ENCODE measurements at places on chromosomes 1 and 21. TPM values are rescaled to one million over a fixed set of nuclear protein-coding genes. Genes with fewer than 3 reads are reported as not detected.

The NR1I3 gene
- total RNA-seq = not detected

The DLGAP3 gene
- total RNA-seq = 2.6 TPM

The SUCO gene
- 154 TPM for total RNA-seq

The CXADR gene
- total RNA-seq = 57.9 TPM

The ARHGEF10L gene
- total RNA-seq = 52.7 TPM

The KIF26B gene
- total RNA-seq = 10.1 TPM

The WARS2 gene
- 26.5 TPM for total RNA-seq

The FCRL6 gene
- total RNA-seq = 0.16 TPM

The TCP10L gene
- total RNA-seq = 5.5 TPM

Measured in camera-type eye (tissue), 1 donor.